GM13976 (cell line): ENCODE measurements at places on chromosomes 2 and 18.

- peak; percentile 61 for DNase-seq
These were observed 14.5 kb downstream of the IL1R2 start for GRCh38 chr2:102005989-102006885.

DNA sequence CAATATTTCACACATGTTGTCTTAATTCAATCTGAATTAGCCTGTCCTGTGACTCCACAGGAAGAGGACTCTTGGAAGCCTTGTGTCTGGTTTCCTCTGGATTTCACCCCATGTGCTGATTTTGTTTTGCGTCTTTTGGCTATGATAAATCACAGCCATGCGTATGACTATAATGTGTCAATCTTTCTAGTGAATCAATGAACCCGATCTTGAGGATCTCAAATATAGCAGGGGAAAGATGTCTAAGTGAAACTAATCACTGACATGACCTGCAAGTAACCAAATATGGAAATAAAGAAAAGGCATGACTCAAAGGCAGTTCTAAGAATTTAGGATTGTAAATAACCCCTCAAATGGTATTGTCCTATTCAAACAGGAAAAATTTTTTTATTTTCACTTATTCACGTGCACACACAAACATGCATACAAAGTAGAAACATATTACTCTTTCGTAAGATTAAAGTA is 8.2 kb downstream of the WDFY1 start:
- DNase-seq = no peak

GRCh38 chr2:224033601-224034000 is 5.5 kb downstream of the SERPINE2 start:
- DNase-seq = no peak

GRCh38 chr2:72139874-72140620 is 7.6 kb downstream of the CYP26B1 start:
- DNase-seq = no peak

GRCh38 chr2:239625971-239626734 is 225.3 kb upstream of the HDAC4 start:
- no peak for DNase-seq
